ENCODE measurements at places on chromosomes 4 and X.
A peak's percentile ranks its signal among the peaks of the same experiment; 100 is the strongest.

DNA sequence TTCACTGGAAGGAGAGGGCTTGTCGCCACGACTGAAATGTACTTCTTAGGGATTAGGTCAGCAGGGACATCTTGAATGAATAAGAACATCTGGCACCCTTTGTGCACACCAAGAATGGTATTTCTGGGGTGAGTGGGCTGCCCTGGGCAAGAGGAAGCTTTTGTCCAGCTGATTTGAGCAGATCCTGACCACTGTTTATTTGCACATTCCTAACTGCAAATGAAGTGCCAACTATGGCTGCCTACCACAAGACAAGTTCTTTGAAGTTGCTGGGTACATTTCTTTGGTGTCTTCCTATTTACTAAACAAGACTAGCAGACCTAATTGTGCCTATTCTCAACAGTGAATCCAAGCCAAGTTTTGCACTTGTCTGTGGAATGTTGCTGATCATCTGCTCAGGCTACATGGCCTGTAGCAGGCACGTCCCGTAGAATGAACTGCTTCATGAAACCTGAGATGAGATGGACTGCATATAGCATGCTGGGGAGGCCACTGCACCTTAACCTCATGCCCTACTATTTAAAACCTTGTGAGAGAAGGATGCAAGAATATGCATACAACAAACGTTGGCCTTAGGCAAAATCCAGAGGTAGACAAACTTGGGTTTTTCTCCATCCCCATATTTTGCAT lies 45.0 kb downstream of the PIR start:
- DNase-seq: no peak

- no peak for DNase-seq
These were observed 38.1 kb downstream of the PNPLA4 start for GRCh38 chrX:7889135-7889534.

- DNase-seq: no peak
These were observed 90.8 kb downstream of the ZNF330 start for GRCh38 chr4:141311246-141312204.

DNA sequence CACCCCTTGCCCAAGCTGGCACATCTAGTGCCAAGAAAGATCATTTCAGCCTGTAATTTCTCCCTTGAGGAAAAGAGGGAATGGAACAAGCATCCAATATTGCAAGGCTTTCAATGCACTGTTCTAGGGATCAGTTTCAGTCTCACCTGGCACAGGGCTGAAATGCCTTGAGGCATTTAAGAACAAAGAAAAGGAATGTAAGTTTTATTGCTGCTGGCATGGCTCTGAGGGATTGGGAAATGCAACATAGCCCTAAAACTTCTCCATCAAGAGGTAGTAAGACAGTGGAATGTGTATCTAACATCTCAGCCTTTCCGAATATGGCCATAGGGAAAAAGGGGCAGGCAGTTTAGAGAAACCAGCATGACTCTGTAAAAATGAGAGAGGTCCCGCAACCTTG lies 732.6 kb upstream of the LCORL start:
- DNase-seq: no peak

DNA sequence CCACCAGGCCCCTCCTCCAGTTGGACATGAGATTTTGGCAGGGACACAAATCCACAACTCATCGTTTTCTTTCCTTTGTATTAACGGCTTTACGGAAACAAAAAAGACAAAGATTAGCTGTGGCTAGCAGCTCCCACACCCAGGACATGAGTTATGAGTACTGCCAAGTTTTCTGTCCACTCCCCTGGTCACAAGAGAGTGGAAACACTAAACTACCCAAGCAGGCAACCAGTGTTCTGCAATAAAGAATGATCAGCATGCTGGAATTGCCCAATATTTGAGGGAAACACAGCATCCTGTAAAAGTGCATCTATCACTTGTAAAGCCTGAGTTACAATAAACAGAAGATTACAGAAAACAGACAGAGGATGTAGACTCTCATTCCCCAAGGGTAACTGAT lies 358.4 kb downstream of the NLGN4X start:
- no peak for DNase-seq

DNA sequence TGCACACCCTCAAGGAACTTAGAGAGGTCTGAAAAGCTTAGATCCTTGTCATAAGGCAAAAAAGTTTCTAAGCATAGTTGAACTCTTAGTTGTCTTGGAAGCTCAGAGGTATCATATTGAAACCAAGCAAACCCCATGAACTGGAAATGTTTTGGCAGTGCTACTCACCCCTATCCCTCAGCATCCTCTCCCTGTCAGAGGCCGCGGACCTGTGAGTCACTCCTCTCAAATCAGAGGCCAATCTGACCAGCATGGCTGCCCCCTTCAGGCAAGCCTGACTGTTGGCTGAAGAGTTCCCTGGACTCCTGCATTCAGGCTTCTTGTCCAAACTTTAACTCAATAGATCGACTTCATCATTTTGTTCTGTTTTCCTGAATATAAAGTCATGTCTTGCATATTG lies 69.4 kb downstream of the KCNIP4 start:
- DNase-seq: no peak

- DNase-seq: no peak
These were observed 159.0 kb downstream of the LRBA start for GRCh38 chr4:150855981-150856510.

DNA sequence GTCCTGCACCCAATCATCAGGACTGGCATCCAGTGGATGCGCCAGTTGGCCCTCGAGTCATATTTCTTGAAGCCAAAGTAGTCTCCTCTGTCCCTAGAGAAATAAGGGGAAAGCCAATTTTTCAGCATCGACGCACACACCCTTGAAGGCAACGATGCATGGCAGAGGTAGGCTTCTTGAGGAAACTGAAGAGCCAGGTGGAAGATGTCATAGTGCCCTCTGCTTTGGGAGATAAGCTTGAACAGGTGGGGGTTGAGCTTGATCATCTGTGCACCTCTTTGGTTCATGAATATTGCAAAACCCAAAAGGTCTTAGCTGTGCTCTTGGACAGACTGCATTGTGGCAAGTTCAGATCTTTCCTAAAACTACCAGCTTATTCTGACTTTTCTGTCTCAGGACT lies 34.6 kb upstream of the WDR1 start:
- DNase-seq: no peak

GRCh38 chrX:21678048-21678612 lies 20.0 kb upstream of the KLHL34 start:
- DNase-seq: no peak

- DNase-seq: no peak
These were observed 175.8 kb upstream of the PITX2 start for GRCh38 chr4:110798687-110799086.

GRCh38 chrX:49247346-49247745 lies 12.1 kb downstream of the CCDC22 start:
- DNase-seq: no peak

GRCh38 chrX:136065044-136065671 lies 79.9 kb downstream of the SLC9A6 start:
- DNase-seq: no peak

- no peak for DNase-seq
These were observed 164.1 kb downstream of the DEFB131A start for GRCh38 chr4:9608300-9608699.

DNA sequence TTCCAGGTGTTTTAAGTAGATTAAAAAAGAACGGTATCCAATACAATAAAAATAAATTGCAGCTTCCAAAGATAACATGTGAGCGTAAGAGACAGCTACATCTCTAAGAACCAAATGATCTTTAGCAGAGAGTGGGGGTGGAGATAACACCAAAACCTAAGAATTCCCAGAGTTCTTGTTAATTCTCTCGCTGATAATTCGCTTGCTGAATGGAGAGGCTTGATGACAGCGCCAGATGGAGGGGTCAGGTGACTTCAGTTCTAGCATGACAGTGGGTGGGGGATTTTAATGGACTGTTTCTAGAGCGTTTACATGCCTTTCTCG lies 2.3 kb downstream of the CLCN4 start:
- no peak for DNase-seq

DNA sequence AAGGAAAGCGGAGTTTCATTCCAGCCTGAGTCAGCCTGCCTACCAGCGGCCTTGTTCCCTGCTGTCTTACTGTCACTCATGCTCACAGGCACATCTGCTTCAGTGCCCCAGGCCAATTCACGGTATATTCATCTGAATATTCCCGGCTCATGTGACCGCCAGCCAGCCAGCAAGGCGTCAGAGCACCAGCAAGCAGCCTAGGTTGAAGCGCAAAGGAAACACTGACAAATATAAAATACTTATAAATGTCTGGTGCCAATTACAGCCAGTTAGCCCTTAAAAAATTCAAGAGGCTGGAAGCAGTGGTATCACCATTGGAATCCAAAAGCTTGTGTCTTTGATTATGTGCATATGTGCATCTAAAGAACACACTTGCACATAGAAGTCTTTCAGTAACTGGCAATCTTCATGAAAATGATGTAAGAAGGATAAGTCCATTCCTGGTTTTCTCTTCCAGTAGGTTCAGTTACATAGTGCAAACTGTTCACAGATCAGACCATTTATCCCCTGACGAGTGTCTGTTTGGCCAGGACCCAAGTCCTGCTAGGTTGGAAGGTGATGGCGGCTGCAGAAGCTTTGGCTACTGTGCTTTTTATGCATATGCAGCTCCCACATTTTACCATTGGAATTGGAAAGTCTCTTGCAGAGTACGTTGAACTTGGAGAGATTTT lies 61.3 kb downstream of the LUZP4 start:
- no peak for DNase-seq

GRCh38 chr4:73853246-73853704 lies at the start of gene PF4V1:
PF4V1 (plus strand) TSS chr4:73853296; CDS start chr4:73853363, 67 bp downstream.
- DNase-seq: no peak

DNA sequence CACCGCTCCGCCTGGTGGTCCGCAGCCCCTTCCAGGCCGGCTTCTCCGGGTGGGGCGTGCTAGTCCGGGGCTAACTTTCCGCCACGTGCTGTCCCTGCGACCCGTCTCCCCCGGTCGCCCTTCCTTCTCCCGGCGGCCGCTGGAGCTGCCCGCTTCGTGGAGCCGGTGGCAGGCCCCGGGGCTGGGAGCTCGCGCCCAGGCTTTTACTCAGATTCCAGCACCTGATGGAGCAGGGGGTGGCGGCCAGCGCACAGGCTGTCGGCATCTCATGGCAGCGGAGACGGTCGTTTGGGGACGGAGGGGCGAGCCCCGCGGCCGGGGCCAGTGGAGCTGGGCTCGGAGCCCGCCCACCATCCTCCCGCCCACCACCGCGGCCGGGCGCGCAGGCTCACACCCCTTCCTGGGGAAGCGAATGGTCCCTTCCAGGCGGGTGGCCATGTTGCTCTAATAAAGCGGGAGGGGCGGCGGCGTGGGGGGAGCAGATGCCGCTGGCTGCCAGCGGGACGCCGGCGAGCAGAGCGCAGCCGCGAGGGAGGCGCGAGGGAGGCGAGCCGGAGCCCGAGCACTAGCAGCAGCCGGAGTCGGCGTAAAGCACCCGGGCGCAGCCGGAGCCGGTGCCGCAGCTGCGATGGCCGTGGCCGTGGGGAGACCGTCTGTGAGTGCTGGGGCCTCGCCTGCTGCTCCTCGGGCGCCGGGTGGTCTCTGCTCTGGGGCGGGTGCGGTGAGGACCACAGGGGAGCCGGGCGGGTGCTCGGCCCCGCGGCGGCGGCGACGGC lies at the start of gene SEPTIN11:
Gene SEPTIN11, plus strand, starts transcription at position 477 of the 776 bp plus-strand sequence. Its CDS starts 152 bp downstream, at position 629.
- peak; percentile 85 for DNase-seq

DNA sequence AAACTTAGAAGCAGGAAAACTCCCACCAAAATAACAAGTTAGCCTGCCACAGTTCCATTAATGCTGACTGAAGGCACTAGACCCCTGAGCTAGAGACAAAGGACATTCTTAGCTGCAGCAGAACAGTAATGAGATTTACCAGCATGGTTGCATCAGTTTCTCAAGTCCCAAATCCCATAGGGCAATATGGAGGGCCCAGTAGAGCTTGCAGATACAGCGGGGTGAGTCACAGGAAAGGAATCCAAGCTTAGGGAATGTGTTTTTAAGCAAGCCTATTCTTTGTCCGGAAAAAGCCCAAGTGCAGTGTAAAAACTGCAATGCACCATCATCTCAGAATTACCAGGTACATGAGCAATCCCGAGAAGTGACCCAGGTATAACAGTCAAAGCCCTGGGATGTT lies 51.3 kb upstream of the EXOC1L start:
- DNase-seq: no peak

DNA sequence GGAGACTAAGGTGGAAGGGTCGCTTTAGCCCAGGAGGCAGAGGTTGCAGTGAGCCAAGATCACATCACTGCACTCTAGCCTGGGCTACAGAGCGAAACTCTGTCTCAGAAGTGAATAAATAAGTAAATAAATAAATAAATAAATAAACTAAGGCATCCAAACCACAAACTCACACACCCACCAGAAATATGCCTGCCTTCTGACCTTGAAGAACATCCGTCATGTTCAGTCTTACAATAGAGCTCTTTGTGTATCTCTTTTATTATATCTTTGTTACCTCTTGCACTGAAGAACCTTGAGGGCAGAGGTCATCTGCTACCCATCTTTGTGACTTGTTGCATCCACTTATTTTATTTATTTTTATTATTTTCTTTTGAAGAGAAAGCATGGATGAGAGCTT lies 71.6 kb downstream of the PRRG1 start:
- no peak for DNase-seq

DNA sequence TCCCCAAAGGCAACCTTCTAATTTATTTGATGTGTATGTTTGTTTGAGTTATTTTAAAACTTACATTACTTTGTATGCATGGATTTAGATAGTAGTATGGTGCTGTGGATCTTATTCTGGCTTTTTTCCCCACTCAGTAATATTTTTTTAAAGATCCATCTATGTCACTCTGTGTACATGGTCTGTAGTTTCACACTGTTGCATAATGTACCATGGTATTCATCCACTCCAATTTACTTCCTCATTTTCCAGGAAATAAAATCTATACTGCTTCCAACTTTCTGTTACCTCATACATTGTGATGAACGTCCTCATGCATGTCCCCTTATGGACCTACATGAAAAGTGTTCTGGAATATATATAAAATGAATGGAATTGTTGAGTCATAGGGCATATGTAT lies 17.6 kb downstream of the ARMCX2 start:
- DNase-seq: no peak

GRCh38 chrX:119694601-119695534 lies 1.9 kb upstream of the SEPTIN6 start:
- DNase-seq: no peak

DNA sequence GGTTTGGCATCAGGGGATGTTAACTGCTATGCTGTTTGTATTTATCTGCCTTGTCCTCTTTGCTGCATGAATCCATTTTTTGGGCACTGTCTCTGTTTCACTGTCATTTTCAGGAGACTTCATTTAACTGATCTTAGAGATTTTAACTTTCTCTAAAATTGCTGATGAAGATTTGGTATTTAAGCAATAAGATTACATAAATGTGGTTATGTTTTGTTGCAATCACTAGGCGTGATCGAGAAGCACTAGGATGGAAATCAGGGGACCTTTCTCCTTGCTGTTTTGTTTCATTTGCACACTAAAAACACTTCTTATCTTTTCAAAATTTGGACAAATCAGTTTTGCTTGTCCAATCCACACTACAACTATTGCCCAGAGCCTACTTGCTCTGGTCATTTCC lies 15.4 kb downstream of the CXCL2 start:
- DNase-seq: no peak

Data from thoracic aorta (tissue), 2 donors.